ENCODE measurements at places on chromosomes 11 and 22.

- no peak for DNase-seq
Measured at GRCh38 chr11:57283231-57283990, 41.3 kb downstream of the TNKS1BP1 start.

DNA sequence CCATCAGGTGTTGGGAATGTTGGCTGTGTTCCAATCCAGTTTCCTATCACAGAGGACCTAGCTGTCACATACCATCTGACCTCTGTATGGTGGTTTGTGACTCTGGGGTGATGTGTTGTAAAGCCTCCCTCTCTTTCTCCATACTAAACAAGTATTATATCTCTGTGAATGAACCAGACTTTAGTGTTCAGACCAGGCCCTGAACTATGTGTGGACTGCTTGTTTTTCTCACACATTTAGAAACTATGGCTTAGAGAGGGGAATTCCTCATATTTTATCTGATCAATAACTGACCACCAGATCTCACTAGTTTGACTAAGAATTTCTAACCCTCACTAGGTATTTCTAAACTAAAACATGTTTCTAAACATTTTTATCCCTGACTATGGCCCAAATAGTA lies 17.5 kb downstream of the NCR3LG1 start:
- DNase-seq, result no peak

DNA sequence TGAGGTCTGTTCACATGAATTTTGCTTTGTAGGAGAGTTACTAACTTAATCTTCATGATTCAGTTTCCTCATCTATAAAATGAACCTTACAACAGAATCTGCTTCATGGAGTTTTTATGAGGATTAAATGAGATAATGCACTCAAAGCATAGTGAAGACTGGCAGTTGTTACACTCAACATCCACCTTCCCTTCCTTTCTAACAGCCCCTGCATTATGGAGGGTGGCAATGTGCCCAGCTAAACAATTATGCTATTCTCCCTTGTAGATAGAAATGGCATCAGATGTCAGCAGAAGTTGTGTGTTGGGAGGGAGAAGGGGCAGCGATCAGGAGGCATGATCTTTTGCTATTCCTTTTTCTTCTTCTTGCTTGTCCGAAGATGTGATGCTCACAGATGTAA lies 6.5 kb downstream of the POU2AF1 start:
- no peak for DNase-seq

DNA sequence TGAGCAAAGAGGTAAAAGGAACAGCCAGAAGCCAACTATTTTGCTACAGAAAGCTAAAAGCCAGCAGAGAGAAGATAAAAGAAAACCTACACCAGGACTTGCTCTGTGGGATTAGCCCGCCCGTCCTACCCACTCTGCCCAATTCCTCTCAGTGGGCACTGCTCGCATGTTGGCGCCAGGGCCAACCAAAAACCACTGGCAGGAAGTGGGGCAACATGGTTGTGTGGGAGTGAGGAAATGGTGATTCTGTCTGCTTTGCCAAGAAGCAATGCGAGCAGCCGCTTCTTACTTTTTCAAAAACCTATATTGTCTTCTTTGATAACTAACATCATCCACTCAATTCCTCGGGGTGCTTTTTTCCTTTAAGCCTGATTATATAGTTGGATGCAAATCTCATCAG lies 14.2 kb upstream of the APOA1 start:
- DNase-seq, result no peak

DNA sequence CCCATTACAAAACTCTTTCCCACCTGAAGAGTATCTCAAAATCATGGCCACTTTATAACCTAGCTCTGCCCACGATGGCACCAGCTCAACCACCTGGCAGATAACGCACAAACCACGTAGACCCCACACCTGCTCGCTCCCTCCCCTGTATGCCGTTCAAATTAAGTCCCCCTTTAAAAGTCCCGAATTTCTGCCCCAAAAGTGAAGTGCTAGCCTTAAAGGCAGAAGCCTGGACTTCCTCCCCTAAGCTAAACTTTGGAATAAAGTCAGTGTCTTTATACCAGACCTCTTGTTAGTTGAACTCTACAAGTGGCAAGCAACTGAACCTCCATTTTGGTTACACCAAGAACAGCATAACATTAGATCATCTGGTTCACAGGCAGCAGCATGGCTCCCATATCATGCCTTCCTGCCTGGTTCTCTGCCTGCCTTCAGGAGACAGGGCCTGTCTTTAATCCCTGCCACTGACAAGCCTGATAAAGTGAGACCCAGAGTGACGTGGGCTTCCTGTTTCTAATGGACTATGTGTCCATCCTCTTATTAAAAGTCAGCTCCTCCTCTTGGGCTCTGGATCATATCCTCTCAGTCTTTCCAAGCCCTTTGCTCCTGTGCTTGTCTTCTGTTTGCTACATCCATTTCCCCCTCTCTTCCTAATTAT lies 32.6 kb upstream of the NNMT start:
- no peak for DNase-seq

GRCh38 chr11:17985517-17985916 lies 27.3 kb downstream of the SERGEF start:
- no peak for DNase-seq

DNA sequence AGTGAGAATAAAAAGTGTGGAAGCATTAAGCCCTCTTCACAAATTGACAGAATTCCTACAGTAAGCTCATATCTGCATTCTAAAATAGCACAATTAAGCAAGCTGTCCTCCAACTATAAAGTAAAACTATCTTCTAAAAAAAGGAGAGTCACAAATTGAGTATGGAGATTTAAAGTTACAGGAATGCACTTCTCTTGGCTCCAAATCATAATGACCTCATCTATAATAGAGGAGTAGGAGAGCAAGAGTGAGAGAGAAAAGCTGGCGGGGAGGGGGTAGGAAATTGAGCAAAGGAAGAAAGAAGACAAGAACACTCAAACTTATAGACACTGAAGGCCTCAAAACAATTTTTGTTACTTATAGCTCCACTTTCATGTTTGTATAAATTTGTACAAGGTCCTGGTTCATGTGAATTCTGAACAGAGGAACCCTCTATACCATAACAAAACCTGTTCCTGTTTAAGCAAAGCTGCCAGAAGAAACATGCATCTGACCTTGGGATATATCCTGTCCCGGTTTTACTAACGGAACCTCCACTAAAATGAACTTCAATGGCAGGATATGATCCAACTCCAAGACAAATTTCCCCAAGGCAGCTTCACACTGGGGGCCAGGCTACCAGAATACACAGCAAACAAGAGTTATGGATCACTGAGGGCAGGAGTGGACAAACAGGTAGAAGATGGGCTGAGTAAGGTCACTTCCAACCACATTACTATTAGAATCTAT lies 37.2 kb downstream of the SLC35F2 start:
- no peak for DNase-seq

DNA sequence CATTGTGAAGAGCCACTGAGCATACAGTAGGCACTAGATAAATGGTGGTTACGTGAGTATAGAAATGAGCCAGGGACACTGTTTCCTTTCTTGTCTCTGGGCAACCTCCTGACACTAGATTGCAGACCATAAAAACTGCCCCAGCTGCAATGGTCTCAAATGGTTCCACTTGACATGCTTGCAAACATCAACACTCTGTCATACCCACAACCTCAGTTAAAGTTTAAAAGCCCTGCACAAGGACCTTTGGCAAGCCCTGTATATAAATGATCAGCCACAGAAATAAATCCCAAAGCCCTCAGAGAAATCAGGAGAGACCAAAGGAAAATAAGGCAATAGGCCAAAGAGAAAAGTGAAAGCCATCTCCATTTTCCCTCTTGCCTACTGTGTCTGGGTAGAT lies 20.7 kb downstream of the PLEKHA7 start:
- DNase-seq, result no peak

DNA sequence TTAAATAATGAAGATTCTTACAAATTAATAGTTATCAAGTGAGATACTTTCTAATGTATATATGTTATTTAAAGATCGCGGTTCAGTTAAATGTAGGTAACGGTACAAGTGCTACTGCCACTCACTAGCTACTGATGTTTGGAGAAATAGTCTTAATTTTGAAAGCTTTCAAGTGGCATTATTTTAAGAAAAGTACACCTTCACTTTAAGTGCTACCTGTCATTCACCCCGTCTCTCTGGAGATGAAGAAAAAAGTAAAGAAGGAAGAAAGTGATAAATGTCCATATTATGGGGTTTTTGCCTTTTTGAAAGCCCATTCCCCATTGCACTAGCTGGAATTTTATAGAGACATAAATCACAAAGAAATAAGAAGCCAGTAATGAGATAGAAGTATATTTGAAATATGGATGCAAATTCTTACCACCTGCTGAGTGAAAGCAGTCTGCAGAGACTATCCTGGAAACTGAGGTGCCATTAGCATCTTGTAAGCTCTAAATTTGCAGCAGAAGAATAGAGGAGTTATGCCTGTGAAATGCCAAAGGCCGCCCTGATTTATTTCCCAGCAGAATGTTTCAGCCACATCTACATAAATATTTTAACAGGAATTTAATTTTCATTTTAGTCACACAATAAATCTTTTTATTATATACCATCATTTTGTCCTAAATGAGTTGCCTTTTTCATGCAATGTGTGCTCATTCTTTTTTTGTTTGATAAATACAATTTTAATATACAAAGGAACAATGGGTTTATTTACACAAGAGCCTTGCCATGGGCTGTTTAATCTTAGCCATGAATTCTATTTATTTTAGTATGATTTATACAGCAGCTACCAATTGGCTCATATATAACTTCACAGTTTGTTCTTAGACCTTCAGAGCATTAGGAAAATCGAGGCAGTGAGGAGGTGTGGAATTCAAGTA lies 489.9 kb upstream of the RAG2 start:
- DNase-seq, result no peak

- no peak for DNase-seq
Measured at GRCh38 chr22:30733181-30733631, 38.5 kb downstream of the OSBP2 start.

GRCh38 chr11:84564180-84564866 lies 1062.8 kb downstream of the DLG2 start:
- DNase-seq, result peak; percentile 55

DNA sequence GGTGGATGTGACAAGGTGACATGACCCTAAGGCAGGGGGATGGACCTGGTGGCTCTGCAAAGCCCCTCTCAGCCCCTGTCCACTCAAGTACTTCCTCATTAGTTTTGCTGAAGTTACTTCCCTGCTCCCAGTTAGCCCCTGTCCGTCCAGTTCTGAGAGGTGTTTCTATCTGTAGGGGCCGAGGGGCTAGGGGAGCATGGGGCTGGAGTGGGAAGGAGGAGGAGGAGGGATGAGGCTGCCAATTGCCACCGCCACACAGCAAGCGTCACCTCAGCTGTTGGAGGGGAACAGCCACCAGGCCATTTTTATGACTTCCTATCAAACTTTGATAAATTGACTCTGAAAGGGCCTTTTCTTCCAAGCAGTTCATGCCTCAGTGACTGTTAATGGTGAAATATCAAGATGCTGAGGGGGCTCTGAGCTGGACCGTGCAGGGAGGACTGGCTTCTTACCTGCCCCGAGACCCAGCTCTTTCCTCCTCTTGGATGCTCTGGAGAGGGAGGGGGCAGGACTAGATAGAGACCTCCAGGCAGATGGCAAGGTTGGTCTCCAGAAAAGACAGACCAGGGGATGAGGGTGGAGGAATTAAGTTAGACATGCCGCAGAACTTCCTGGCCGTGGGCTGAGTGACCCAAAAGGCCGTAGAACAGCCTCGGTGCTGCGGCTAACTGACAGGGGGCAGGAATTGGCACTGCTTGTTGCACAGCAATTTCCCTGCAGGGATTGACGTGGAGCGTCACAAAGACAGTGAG lies 137.0 kb downstream of the ST3GAL4 start:
- DNase-seq, result no peak

GRCh38 chr11:106706355-106706754 lies 311.9 kb downstream of the GUCY1A2 start:
- DNase-seq, result no peak

DNA sequence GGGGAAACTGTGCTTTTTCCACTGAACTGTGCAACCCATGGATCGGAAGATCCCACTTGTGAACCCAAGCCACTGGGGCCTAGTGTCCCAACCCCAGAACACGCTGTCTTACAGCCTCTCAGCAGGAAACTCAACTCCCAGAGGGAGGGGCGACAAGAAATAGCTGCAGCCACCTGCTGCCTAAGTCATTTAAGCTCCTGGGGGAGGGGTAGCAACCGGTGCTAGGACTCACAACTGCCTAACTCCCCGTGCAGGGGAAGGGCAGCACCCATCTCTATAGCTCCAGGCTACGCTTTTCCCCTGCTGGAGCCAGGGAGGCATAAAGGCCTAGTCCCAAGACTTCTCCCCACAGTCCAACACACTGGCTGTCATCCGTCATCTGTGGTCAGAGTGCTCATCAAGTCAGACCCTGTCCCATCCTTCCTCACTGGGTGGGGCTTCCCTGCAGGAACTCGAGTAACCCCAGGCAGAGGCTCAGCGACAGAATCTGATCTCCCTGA lies 363.0 kb downstream of the LUZP2 start:
- DNase-seq, result no peak

- DNase-seq, result no peak
Measured at GRCh38 chr22:39712751-39713525, 142.4 kb downstream of the CACNA1I start.

DNA sequence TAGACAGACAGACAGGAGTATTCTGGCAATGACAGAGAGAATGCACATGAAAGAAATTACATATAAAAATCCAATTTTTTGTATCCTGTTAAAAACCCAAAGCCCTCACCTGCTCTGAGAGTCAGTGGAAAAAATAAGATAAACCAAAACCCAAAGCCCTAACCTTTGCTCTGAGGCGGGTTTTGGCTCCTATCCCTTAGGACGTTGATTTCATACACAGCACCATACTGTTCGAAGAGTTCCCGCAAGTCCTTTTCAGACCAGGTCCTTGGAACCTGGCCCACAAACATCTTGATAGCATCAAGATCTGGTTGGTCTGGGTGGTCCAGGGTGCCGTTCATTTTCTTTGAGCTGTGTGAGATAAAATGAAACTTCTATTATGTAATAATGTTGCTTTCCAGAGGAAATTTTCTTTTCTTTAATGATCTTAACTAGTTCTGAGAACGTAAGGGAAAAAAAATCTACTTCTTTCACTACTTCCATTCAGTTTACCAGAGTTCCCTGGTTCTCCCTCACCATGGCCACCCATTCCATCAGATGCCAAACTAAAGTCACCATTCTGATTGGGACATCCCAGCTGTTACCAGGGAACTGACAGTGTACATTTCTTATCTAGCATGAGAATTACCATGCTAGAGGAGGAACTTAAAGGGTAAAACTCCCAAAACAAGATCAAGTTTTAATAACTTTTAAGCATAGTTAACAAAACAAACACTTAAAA lies 39.9 kb upstream of the RAPSN start:
- no peak for DNase-seq

GRCh38 chr11:69588270-69588669 lies 52.7 kb upstream of the CCND1 start:
- DNase-seq, result no peak

- no peak for DNase-seq
Measured at GRCh38 chr22:37623075-37624016, 14.7 kb downstream of the GGA1 start.

- DNase-seq, result no peak
Measured at GRCh38 chr11:82942376-82942775, 40.8 kb downstream of the DDIAS start.

GRCh38 chr11:111011275-111011594 lies 234.3 kb upstream of the POU2AF2 start:
- DNase-seq, result no peak

GRCh38 chr11:75341612-75342011 lies 9.8 kb downstream of the ARRB1 start:
- DNase-seq, result no peak

All from NCI-H526 treated with DMSO at 0.1 percent for 48 hours (cell line).